ENCODE measurements at places on chromosomes 13 and 19.

DNA sequence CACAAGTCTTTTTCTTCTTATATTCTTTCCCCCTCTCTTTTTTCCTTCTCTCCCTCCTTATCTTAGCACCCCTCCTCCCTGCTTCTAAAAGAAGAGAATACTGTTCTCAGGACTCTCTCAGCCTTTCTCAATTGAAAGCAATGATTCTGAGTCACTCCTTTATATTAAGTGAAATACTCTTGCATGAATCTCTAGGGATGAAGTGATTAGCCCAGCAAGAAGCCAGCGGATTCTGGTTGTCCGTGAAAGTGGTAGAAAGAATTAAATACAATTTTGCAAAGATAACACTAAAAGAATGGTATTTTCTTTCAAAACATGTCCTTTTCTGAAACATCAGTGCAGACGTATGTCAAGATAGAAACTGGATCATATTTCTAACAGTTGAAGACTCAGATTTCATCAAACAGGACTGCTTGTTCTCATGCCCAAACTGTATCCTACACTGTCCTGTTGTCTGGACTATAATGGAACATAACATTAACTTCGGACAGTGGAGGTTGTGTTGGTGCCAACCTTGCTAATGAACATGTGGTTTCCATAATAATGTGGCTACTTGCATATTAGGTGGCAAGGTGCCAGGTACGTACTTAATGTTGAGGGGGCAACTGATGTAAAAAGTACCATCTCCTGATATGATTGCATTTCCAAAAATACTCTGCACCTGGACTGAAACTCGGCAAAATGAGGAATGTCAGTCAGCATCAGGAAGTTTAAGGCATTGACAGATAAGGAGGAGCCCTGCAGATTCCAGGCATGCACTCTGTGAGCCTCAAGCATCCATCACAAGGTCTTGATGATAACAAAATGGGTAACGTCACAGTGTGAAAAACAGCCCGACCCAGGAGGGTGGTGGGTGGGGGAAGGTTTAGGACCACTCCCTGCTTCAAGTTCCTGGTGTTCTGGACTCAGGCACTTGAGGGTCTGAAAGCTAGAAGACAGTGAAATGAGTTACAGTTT, 357.2 kb downstream of the DLEU7 start:
- peak; percentile 6 for DNase-seq

DNA sequence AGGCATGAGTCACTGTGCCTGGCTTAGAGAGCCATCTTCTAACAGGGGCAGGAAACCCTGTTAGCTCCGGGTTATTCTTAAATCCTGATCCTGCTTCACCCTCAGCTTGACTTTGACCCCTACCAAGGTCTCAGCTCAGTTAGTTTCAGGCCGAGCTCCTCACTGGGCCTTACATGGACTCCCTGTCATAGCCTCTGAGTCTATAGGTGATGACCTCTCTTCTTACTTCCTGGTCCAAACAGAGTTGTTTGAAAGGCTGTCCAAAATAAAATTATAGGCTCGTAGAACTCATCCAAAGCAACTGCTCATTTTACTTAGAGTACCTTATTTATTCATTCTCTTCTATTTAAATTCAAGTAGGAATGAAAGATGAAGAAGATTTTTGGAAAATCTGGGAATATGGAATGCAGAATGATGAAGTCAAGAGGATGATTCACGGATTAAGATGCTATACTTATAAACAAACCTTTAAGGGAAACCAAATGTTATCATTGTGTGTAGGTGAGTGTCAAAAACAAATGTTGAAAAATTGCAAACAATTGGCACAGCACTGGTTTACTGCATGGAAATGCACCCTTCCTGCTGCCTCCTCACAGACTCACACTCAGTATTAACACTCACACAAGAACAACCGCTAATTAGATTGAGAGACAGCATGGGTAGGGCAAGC, 174.1 kb downstream of the RGCC start:
- no peak for DNase-seq

- DNase-seq: no peak
These were observed 4.1 kb downstream of the KLK2 start for GRCh38 chr19:50877338-50877737.

GRCh38 chr13:87884884-87885283, 213.7 kb downstream of the SLITRK5 start:
- DNase-seq: no peak

- DNase-seq: no peak
These were observed 545 bp downstream of the BTBD2 start for GRCh38 chr19:2014731-2015607.

- no peak for DNase-seq
These were observed 609 bp downstream of the ZAR1L start for GRCh38 chr13:32314271-32315237.

- DNase-seq: no peak
These were observed 30.2 kb downstream of the PDCD5 start for GRCh38 chr19:32611161-32611560.

DNA sequence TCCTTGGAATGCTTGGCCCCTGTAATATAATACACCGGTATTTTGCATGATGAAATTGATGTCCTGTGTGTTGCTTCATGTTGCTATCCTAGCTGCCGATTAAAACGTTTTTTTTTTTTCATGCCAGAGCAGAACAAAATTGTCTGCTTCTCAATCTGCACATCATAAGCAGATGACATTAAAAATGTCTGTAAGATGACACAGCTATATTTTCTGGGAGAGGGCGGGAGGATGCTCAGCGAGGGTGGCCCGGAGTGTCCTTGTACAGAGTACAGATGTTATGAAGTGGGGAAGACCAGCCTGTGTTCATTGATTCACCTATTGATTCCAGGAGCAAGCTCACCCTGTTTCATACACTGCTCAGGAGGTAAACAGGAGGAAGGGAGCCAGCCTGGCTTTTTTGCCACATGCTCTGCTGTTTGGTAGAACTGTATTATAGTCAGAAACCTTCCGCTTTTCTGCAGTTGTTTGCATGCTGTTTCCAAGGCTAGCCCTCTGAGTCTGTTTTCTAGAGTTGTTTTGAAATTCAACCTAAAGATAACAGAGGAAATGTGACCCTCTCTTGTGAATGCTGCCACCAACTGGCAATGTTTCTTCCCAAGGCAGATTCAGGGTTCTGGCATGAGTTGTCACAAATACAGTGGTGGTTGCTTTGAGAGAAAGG, 4.7 kb upstream of the IRS2 start:
- peak; percentile 39 for DNase-seq

GRCh38 chr13:84903391-84903790, 895.8 kb downstream of the SLITRK6 start:
- no peak for DNase-seq

DNA sequence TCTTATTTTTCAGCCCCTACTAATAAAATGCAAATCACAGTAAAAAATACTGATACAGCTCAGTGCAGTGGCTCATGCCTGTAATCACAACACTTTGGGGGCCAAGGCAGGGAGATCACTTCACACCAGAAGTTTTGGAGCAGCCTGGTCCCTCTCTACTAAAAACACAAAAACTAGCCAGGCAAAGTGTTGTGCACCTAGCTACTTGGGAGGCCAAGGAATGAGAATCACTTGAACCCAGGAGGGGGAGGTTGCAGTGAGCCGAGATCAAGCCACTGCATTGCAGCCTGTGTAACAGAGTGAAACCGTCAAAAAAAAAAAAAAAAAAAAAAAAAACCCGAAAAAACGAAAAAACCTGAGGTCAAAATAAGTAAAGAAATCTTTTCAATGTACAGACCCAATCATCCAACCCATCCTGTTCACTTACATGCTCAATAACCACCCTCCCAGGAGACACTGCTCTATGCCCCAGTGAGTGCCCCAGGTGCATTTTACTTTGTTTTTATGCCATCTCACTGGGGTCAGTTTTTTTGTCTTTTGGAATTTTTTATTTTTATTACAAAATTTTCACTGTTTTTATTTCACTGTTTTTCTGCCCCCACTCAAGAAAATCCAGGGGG, 107.0 kb downstream of the ZNF486 start:
- DNase-seq: no peak

DNA sequence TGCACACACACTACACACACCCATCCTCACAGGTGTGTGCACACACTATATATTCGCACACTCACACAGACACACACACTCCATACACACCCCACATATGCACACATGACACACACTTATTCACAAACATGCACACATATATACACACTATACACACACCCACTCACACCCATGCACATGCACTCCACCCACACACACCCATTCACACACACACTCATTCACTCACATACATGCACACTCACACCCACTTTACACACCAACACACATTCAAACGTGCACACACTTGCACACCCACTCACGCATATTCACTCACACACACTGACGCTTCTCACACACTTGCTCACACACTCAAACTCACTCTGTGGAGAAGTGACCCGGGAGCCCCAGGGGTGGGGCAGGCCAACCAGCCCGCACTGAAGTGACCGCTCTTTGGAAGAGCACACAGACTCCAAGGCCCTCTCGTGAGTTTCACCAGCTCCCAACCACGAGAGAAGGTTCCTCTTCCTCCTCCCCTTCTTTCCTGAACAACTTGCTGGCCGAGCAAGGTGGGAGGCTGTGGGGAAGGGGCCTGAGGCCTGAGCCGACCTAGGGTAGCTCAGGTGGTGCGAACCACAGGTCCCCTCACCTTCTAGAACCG, 86.1 kb upstream of the TM9SF2 start:
- no peak for DNase-seq

DNA sequence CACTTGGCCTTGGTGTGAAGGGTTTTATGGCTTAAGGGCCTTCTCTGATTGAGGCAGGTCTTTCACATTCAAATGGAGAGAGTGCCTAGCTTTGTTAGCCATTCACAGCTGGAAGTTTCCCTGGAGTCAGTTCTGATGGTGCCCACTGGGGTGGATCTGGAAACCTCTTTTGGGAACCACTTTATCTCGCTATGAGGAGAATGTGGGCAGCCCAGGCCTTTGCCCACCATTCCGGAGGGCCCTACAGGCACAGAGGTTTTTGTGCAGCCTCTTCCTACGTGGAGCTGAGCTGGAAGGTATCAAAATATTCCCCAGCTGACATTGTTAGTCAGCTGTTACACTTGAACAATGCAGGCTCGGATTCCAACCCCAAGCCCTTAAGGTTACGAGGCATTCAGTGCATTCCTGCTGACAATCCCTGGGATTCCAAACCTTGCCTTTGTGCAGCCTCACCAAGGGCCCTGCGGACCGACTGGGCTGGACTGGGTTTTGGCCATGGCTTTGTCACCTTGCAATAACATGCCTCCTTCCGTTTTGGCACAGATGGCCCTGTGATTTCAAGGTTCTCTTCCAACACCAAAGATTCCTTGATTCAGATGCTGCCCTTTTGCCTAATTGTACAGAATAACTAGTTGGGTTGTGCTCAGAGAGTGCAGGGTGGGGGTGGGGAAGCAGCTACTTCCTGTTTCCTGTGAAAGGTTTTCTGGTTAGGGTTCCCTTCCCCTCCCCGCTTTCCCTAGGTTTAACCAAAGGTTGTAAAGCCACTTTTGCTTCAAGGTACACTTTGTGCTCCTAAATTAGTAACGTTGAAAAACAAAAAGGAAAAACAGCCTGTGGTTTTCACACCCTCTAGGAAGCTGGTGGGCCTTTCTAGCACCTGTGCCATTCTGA, 27.0 kb downstream of the SAE1 start:
- no peak for DNase-seq

DNA sequence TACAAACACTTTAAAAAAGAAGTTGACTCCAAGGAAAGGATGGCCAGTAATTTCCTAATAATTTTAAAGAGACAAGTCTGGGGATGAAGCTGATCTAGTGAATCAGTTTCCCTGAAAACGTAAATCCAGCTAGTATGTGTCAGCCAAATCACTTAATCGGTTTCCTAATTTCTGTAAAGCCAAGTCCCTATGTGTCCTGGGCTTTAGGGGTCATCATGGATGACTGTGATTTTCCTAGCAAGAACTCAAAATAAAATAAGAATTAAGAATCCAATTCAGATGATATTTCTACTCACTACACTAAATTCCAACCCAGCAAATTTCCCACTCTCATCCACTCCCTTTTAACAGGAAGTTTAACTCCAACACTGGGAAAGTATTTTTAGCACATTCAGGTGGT, 35.9 kb downstream of the ELF1 start:
- DNase-seq: no peak

- no peak for DNase-seq
These were observed 1193.1 kb downstream of the EFNB2 start for GRCh38 chr13:105342281-105342820.

DNA sequence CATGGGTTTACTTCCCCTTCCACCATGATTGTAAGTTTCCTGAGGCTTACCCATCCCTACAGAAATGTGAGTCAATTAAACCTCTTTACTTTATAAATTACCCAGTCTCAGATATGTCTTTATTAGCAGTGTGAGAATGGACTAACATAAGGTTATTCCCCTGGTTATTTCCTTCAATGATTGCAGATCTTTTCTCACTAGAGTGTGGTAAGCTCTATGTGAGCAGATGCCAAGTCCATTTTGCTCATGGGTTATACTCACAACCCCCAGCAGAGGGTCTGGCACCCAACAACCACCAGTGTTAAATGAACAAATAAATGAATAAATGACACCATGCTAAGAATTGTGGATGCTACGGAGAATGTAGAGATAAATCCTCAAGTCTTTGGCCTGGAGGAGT, 472.8 kb downstream of the LIG4 start:
- DNase-seq: no peak

DNA sequence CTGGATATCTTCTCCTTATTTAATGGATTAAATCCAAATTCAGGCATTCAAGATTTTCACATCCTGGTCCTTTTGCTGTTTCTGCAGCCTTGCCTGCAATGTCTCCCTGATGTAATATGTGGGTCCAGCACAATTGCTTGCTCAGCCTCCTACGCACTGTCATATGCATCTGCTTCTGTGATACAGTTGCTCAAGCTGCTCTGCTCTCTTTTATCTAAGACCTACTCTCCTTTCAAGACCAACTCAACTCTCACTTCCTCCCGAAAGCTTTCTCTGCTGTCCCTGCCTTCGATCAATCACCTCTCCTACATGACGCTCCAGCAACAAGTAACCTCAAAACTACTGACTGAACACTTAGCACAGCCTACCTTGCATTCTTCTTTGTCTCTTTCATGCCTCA, 138.2 kb downstream of the DCLK1 start:
- DNase-seq: no peak

DNA sequence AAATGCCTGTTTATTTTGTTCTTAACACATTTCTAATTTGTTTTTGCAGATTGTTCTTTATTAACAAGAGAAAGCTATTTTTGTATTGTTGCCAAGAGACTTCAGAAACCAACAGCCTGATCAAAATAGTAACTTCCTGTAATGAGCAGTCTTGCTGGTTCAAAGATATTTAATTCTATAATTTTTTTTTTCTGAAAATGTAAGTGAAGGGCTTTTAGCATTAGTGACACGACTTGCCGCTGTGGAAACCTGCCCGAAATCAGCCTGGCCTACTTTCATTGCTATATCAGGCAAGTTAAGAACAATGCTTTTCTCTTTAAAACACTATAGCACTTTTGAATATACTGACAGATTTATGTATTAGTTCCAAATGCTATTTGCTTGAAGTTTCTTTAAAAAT, 374.3 kb downstream of the EFNB2 start:
- no peak for DNase-seq

Measured in amniotic stem cell (primary cell).